T-helper 17 cell (primary cell): ENCODE measurements at places on chromosomes 7 and 10. TPM values are rescaled to one million over a fixed set of nuclear protein-coding genes. Genes with fewer than 3 reads are reported as not detected.

- DNase-seq = no peak
Observed at GRCh38 chr7:122487131-122487530, 182.6 kb upstream of the FEZF1 start.

CYP2C8 gene
- total RNA-seq = 0.21 TPM

- DNase-seq = no peak
Observed at GRCh38 chr10:1159131-1160061, 103.2 kb downstream of the WDR37 start.

CNTNAP2 gene
- not detected for total RNA-seq

NYAP1 gene
- 1.3 TPM for total RNA-seq

GRCh38 chr7:148121847-148122246 is 468.7 kb upstream of the C7orf33 start:
- DNase-seq = no peak
